Activated CD4-positive, alpha-beta T cell treated with anti-CD3 and anti-CD28 coated beads, Interleukin-2, amount 10 ng/mL, durations not matched to agents 24 days and 14 days (primary cell): ENCODE measurements at places on chromosomes 3 and 15. TPM values are rescaled to one million over a fixed set of nuclear protein-coding genes. Genes with fewer than 3 reads are reported as not detected.

DNA sequence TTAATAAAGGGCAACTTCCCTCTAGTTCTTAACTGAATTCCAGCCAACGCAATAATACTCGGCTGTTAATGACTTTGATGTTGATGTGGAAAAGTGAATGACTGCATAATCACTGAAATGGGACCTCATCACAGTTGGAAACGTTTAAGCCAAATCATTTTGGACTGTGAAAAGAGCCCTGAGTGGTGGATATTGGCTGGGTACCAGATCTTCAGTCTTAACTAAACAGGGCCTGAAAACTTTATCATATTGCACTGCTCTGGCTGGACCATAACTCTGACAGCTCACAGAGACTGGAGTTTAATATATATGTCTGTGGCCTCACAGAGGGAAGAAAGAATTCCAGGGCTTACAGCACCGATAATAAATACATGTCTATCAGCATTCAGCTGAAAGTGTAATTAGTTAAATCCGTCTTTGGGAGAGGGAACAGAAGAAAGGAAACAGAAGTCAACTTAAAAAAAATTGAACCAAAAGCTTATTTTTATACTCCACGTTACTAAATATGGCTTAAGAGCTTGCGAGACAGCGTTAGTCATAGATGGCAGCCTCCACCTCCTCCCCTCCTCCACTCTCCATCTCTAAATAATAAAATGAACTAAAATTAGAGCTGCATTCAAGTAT is 222.3 kb upstream of the CDIN1 start:
- no peak for DNase-seq

DNA sequence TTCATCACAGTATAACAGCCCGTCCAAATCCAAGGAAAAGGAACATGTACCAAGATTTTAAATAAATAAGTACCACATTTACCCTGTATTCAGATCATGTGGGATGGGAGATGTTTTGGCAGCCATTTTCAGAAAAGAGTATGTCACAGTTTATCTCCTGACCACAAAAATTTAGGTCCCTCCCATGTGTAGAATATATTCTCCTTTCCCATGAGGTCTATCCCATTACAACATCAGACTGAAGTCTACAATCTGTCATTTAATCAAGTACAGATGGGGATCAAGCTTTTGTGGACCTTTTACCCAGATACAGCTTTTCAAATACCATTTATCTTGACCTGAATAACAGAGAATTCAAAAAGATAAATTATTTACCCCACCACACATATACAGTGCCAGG is 444.5 kb downstream of the PLOD2 start:
- no peak for DNase-seq

GRCh38 chr3:116927918-116928317 is 218.3 kb downstream of the TUSC7 start:
- no peak for DNase-seq

The TNNC1 gene
- total RNA-seq = 1.2 and 1.5 TPM in 2 replicates

The KNSTRN gene
- 50.4 and 52.9 TPM in 2 replicates for total RNA-seq

DNA sequence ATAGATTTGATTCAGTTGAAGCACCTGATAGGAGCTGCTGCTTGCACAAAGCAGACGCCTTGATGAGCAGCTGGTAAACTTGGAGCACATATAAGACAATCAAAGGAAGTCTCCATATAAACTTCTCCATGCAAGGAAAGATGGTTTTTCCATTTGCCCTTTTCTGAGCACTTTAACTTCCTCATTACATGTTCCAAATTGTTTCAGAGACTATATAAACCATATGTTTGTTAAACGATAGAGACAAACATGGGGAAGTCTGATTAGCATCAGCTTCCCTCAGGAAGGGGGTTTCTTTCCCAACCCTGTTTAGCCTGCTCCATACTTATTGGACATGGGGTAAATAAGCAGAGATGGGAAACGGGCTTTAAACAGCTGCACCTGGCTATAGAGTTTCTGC is 88.0 kb downstream of the DHX36 start:
- no peak for DNase-seq

The NPAP1 gene
- not detected in 2 replicates for total RNA-seq

- no peak for DNase-seq
Measured at GRCh38 chr3:132354916-132355702, 37.9 kb downstream of the ACP3 start.

GRCh38 chr3:103308921-103309320 is 874.1 kb downstream of the ZPLD1 start:
- no peak for DNase-seq

- DNase-seq = no peak
Measured at GRCh38 chr3:171747223-171747920, 62.9 kb downstream of the PLD1 start.

DNA sequence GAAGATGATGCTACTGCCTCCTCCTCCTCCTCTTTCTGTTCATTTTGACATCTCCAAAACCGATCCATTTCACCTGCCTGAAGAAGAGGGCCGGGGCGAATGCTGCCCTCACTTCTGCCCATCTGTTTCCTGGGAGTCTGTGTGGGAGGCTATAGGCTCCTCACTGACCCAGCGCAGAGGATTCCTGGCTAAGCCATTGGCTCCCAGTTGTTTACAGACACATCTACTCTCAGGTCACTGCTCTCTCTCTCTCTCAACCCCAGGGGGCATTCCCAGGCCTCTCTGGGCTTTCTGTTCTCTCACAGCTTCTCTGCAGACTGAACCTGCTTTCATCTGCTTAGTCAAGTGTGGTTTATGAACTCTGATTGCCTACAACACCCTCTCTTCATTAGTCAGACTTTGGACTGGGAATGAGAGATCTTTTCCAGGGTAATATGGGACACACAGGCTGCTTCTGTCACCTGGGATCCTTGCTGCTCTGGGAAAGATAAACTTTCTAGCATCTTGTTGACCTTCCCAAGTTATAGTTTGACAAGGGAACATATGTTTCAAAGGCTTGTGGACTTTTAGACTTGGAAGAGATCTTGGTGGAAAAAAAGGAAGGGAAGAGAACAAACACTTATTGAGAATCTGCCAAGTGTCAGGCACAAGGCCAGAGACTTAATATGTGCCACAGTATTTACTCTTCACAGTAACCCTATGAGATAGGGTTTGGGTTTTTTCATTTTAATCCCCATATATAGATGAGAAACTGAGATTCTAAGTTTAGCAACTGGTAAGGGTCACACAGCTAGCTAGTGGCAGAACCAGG is 30.2 kb upstream of the USP3 start:
- DNase-seq = peak; percentile 85

The GP9 gene
- total RNA-seq = not detected in 2 replicates

- DNase-seq = no peak
Measured at GRCh38 chr15:67743558-67743957, 81.8 kb upstream of the SKOR1 start.

The PLXND1 gene
- total RNA-seq = 1.6 and 1.7 TPM in 2 replicates

DNA sequence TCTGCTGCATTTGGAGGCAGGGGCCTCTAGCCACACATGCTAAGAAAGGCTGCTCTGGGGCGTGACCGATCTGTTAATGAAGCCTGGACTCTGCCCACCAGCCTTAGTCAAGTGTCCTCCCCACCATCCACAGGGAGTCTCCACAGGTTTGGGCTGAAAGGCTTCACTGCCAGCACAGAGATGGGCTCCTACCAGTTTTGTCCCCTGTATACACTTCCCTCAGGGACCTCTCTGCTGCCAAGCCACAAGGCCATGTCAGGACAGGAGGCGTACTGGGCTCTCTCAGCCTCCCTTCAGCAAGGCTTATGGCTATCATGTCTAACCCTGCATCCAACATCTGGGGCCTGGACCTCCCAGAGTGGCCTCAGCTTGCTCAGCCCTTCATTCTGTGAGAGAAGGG is 23.5 kb downstream of the KIF9 start:
- no peak for DNase-seq

The ZNF860 gene
- 0.19 and 0.33 TPM in 2 replicates for total RNA-seq

DNA sequence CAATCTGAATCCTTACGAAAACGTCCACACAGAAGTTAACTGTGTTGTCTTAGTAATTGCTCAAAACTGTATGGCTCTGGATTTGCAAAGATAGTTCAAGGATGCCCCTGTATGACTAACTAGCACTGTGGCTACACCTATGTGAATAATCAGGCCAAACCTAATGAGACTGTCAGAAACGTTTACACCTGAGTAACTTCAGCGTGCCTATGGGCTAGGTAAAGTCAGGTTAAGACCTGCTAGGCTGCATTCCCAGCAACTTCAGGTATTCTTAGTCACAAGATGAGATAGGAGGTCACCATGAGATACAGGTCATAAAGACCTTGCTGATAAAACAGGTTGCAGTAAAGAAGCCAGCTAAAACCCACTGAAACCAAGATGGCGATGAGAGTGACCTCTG is 87.8 kb upstream of the PLXND1 start:
- no peak for DNase-seq

The INKA1 gene
- 1.1 and 1.4 TPM in 2 replicates for total RNA-seq

GRCh38 chr3:194816748-194817591 is 131.3 kb downstream of the FAM43A start:
- DNase-seq = no peak

DNA sequence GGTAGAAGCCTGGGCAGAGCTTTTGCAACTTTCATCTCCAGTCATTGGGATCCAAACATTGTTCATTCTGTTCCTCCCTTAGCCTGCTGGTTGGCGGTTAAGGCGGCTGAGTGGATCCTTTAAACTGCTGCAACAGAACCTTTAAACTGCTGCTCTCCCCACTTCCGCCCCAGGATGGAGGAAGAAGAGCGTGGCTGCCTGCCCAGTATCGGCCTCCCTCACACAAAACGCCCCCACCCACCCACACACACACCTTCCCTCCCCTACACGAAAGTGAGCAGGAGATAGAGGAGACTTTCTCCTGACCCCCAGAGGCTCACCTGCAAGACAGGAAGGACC is 460 bp upstream of the ZMAT3 start:
- peak; percentile 84 for DNase-seq

The FBXW12 gene
- 0.14 and 0.28 TPM in 2 replicates for total RNA-seq

The KIF7 gene
- total RNA-seq = 1.9 TPM in 2 replicates

DNA sequence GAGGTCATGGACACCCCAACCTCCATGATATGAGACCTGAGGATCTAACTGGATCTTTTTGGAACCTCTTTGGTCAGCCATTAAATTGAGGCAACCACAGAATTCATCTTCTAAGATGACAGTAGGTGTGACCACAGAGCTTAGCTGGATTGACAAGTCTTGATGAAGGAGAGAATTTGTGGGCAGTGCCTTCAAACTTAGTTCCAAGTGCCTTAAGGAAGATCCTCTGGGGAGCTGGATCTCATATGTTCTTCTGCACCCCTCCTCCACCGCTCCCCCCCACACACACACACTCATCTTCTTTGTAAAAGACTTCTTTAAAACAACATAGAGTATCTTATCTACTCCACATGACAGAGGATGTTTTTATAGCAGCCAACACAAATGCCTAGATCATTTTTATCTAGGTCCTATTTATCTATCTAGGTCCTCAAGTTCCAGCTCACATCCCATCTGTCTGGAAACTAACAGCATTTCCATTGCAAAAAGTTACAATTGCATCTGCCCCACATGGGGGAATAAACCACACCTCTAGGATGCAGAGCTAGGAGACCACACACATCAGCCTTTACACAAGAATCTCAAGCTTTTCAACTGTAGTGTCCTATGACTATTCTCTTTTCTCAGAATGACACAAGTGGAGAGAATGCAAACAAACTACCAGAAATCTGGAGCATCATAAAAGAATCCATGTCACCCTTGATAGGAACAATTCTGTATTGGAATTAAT is 37.4 kb downstream of the WWTR1 start:
- no peak for DNase-seq

DNA sequence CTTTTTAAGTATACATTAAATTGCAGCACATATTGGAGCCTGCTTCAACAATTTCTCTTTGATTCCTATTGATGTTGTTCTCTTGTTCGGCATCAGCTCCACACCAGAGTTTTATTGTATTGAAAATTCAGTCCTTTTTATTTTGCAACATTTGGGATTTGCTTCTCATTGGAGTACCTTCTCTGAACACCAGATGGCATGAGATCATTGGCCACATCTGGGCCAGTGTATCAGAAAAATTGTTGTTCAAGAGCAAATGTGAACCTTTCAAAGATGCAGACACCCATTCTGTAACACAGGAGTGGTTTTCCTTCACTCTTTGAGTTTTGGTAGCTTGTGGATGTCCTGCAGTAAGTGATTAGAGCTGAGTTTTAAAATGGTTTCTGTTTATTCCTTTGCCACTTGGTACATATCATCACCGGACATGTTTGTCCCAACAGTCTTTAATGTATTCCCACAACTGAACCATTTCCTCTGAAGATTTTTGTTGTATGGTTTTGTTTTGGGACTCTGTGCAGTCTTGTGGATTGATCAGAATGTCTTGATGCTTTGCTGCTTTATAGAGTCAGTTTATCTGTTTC is 96.1 kb downstream of the MCTP2 start:
- DNase-seq = peak; percentile 67

DNA sequence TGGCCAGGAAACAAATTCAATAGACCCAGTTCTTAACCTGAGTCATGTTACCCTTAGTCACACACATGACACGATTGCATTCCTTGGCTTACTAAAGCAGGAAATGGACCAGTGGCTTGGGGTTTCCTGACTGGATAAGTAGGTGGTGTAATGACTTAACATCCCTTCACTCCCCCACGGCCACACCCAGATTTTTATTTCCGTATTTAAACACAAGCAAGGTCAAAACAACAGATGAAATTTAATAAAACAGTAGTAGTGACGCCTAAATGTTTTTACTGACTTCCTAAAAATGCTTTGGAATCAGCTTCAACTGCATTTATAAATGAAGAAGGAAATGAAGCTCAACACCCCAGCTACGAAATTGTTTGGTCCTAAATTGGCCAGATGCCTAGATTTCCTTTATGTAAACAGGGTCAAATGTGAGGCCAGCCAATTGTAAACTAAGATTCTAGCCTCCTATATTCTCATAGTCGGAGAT is 324.3 kb downstream of the CHST2 start:
- DNase-seq = peak; percentile 74

The PRICKLE2 gene
- not detected in 2 replicates for total RNA-seq

- no peak for DNase-seq
Measured at GRCh38 chr3:45227946-45228345, 1.9 kb upstream of the TMEM158 start.

- DNase-seq = no peak
Measured at GRCh38 chr3:144031938-144032337, 60.3 kb downstream of the DIPK2A start.

- DNase-seq = no peak
Measured at GRCh38 chr3:105906836-105907235, 38.0 kb upstream of the CBLB start.

DNA sequence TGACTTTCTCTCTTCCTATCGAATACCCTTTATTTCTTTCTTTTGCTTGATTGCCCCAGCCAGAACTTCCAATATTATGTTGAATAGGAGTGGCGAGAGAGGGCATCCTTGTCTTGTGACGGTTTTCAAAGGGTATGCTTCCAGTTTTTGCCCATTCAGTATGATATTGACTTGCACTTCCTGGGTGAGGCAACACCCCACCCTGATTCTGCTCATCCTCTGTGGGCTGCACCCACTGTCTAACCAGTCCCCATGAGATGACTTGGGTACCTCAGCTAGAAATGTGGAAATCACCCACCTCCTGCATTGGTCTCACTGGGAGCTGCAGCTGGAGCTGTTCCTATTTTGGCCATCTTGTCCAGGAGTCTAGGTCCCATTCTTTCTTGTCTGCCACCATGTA is 44.8 kb upstream of the KCNH8 start:
- DNase-seq = no peak

- DNase-seq = no peak
Measured at GRCh38 chr3:189146848-189147247, 24.9 kb upstream of the TPRG1 start.

The TMEM158 gene
- 0.44 and 0.66 TPM in 2 replicates for total RNA-seq
